ENCODE measurements at places on chromosomes 1 and 21.
A peak's percentile ranks its signal among the peaks of the same experiment; 100 is the strongest.

DNA sequence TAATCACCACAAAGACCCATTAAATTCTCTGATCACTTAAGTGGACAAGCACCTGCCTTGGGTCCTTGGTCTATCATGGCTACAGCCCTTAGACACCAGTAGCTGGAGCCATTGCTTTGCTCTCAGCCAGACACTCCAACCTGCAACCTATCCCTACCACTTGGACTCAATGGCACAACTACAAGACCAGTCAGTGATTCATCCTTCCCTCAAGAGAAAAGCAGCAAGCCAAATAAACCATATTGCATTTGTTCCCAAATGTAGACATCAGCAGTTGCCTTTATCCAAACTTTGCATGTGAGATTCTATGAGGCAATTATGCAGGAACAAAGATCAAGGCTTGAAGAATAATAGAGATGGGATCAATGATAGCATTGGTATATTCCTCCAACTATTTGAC, 263.4 kb downstream of the HHIPL2 start:
- DNase-seq, result no peak

DNA sequence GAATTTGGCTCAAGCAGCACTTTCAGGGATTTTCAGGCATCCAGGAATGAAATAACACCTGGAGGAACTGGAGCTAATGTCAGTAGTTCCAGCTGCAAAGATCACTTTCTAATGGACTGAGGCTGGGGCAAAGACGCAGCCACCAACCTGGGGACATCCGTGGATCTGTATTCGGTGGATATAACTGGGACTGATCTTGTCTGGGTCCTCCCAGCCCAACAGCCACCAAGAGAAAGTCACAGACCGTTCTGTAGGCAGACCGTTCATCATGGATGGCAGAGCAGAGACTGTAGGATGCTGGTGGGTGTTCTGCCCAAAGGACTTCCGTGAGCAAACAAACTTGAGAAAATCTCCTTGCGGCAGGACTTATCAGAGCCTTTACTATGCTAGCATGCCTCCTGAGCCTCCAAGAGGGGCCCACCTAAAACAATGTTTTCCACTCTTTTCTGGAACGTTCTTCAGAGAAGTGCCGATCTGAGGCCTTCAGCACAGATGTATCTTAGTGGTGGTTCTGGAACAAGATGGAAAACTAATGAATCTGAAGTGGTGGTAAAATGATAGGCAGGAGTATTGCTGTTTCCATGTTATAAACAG, 86.1 kb upstream of the KLHDC7A start:
- DNase-seq, result no peak

GRCh38 chr1:59520194-59520593, 223.3 kb downstream of the FGGY start:
- no peak for DNase-seq

GRCh38 chr1:100449477-100449876, 88.5 kb upstream of the GPR88 start:
- DNase-seq, result no peak

- no peak for DNase-seq
Observed at GRCh38 chr1:1799716-1800115, 21.4 kb upstream of the NADK start.

DNA sequence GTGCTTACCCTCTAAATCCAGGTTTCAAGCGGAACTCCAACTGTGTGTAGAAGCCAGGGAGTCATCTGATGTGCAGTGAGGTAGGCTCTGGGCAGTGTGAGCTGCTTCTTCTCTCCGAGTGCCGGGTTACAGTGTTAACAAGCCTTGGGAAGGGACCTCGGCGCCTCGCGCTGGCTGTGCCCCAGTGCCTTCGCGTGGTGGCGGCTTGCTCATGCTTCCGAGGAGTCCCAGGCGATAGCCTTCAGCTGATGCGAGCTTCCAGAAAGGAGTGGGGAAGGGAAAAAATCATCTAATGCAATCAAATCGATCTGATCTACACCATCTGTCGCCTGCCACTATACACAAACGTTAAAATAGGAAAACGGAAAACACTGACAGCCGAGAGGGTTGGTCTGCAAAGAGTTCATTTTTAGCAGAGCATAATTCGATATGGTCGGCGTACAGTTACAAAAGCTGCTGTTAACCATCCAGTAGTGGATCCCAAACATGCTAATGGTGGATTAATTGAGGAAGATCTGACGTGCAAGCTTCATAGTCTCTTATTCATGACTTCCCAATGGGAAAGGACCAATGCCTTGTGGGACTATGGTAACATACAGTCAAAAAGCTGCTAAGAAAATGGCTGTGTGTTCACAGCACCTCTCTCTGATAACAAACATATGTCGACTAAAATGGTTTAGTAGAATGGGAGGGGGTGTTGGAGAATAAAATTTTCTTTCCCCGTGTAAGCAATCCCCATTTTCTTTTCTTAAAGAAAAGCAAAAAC, 128.7 kb upstream of the DPYD start:
- no peak for DNase-seq

GRCh38 chr1:56320464-56321149, 258.8 kb downstream of the PLPP3 start:
- no peak for DNase-seq

GRCh38 chr21:33861125-33861524, 54.5 kb downstream of the ATP5PO start:
- no peak for DNase-seq

DNA sequence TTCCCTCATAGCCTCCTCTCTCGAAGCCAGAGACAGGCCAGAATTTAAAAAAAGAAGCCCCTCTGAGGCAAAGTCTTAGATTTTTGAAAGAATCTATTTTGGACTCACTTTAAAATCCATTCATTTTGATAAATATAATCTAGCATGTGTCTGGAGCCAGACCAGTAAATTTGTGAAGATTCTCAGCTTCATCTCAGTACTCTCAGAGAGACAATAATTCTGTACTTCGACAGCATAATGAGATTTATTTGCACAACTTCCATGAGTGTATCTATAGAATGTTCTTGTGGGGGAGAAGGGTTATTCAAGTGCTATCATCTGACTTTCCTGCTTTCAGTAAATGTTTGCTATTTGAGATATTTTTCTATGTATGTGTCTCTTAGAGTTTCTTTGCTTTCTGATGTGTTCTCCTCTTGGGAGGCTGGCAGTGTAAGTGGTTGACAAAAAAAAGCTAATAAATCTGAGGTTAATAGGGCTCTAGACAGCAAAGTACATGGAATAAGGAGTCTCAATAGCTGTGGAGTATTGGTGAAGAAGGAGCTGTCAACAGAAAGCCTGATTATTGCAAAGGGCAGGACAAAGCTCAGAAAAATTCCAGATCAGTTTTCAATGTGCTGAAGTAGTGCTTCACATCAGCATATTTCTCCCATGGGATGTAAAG, 223.0 kb downstream of the PTBP2 start:
- no peak for DNase-seq

- DNase-seq, result no peak
Observed at GRCh38 chr1:87513255-87513654, 184.6 kb downstream of the LMO4 start.

- DNase-seq, result no peak
Observed at GRCh38 chr1:154960446-154961136, 991 bp downstream of the PYGO2 start.

GRCh38 chr1:226990133-226990716, 50.1 kb downstream of the COQ8A start:
- no peak for DNase-seq

DNA sequence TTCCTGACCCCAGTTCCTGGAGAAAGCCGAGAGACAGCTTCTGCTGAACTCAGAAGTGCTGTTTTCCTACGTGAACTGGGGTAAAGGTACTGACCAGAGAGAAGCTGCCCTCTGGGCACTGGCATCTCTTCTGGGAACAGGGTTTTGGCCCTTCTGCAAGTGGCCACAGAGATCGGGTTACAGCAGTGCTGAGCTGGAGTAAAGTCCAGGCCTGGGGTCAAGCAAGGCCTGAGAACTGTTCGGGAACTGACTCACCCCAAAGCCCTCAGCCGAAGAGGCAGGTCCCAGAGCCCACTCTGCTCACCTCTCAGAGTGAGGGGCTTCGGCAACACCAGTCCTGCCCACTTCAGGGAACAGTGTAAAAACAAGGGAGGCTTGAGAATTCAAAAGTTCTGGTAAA, 177.2 kb upstream of the RUNX1 start:
- DNase-seq, result no peak

DNA sequence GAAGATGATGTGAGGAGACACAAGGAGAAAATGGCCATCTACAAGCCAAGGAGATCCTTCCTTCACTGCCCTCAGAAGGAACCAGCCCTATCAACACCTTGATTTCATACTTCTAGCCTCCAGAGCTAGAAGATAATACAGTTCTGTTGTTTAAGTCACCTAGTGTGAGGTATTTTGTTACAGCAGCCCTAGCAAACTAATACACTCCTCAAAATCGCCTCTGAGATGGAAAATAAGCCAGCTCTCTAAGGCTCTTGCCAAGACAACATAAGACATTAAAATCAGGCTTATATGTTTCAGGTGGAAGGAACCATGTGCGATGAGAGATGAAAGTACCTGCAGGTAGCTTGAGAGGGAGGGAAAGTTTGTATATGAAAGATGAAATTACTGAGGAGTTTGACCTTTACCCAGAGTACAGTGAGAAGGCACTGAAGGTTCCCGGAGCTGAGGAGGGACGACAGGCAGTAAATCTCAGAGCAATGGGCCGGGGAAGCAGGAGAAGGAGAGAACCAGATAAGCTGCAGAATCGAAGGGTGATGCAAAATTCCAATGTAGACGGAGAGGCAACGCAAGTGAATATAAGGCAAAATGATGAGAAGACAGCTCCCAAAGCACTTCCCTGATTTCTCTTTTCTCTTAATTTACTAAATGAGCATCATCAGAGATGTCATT, 84.7 kb downstream of the HHIPL2 start:
- DNase-seq, result no peak

DNA sequence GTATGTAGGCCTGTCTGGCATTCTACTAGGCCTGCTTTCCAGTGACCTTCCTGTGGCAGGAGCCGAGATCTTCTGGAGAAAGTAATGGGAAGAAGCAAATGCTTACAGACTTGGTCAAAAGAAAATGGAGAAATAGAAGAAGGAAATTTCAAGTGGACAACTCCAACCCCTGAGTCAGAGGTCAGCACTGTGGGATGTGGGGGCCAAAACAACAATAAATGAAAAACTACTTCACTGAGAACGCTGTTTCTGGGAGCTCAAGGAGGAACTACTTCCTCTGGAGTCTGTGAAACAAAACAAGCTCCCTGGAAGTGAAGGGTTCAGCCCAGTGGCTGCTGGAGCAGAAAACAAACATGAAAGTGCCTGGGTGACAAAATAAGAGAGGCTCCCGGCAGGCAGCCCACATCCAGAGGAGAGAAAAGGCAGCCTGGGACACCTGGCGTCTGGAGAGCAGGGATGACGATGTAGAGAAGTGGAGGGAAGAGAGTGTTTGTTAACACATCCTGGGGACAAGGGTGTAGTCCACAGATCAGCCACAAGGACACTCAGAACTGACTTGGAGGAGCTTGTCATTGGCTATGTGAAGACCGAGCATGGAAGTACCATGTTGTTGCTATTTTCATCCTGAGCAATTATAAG, 355.2 kb downstream of the SMYD3 start:
- no peak for DNase-seq

- no peak for DNase-seq
Observed at GRCh38 chr1:116820369-116820768, 66.1 kb downstream of the CD2 start.

DNA sequence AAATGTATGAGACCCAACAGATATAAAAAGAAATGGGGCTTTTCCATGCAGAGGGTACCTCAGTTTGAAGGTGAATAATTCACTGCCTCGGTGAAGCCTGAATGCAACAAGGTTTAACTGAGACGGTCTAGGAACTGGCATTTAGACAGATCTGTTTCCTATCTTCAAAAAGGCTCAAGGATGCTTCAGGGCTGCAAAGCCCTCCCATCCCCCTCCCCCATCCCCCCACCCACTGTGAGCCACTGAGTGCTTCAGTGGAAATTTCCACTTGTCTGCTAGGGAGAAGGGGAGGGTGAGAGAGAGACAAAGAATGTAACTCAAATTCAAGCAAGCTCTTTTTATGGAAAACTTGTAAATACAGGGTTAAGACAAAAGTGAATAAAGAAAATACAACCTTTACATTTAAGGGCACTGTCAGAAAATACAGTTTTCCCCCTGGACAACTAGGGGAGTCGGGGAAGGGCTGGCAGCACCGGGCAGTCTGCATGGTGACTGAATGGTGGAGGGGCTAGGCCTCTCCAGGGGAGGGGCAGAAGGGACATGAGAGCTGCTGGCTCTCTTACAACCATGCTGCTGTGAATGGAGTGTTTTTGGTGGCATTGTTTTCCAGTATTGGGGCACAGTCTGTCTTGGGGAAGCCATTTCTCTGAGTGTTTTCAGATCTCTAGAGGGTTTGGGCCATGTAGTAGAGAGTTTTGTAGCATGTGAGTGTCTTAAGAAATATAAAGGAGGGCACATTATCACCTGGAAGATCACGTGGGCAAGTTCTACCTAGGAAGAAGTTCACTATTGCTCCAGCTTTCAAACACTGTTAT, 56.7 kb downstream of the MRPS6 start:
- no peak for DNase-seq

- DNase-seq, result no peak
Observed at GRCh38 chr1:31344503-31344902, 28.4 kb downstream of the FABP3 start.

DNA sequence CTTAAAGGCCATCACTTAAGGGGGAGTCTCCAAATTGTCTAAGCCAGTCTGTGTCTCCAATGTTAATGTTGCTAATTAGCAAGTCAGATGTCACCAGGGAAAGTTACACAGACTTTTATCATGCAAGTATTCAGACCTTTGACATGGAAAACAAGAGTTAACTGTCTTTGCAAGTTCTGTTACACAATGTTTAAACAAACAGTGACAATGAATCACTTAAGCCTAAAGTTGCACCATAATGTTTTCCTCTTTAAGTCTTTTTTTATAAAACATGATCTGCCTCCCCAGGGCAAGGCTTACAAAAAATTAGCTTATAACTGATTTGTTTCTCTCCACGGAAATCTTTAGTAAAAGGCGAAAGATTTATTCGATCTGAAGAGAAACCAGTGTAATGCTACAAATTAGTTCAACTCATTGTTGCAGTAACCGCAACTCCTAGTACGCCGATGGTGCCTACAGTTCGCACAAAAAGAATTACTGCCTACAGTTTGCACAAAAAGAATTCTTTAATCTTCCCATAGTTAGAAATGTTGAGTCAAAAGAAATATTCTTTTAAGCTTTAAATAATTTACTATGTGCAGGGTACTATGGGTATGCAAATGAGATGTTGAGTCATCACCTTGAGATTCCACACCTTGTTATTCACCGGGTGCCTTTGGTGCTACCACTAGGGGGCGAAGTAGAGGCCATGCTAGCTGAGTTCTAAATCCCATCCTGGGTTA, 45.3 kb downstream of the HHAT start:
- peak; percentile 8 for DNase-seq

DNA sequence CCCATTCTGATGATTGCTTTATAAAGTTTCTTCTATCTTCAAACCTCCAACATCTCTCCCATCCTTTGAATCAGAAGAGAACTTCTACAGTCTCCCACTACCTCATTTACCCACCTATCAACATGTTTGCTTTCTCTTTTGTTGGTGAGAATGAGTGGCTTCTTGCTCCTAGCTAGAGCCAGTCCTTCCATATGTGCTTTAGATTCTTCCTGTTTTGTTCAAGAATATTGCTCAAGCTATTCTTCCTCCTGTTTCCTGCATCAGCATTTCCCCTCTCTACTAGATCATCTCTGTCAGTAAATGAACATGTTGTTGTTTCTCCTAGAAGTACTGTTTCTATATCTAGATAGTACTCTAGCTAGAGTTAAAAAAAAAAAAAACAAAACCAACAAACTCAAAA, 6.3 kb downstream of the ATF6 start:
- DNase-seq, result no peak

- DNase-seq, result no peak
Observed at GRCh38 chr1:30283199-30283962, 440.0 kb downstream of the MATN1 start.

Data from stimulated activated CD8-positive, alpha-beta memory T cell treated with anti-CD3 and anti-CD28 coated beads, Interleukin-12 subunit alpha, Interleukin-12 subunit beta, amount 100 ng/mL, for 4 hours (primary cell).